Tracheal epithelial cell (primary cell): ENCODE measurements at places on chromosomes 6 and 20. TPM values are rescaled to one million over a fixed set of nuclear protein-coding genes. Genes with fewer than 3 reads are reported as not detected.

The FLOT1 gene
- total RNA-seq: 19.0 and 33.7 TPM in 2 replicates

The SLC17A3 gene
- total RNA-seq: 0.72 TPM in 1 of 2 replicates, not detected in the other

The BPIFB1 gene
- not detected in 2 replicates for total RNA-seq

The ANGPT4 gene
- total RNA-seq: not detected in 2 replicates

The MUC21 gene
- under 0.01 and 0.21 TPM in 2 replicates for total RNA-seq

The CTCFL gene
- total RNA-seq: not detected in 2 replicates

The HSPA1L gene
- total RNA-seq: 0.64 and 0.72 TPM in 2 replicates

The CLDN20 gene
- total RNA-seq: not detected in 2 replicates
